Mucosa of descending colon (tissue), 3 donors: ENCODE measurements at places on chromosomes 2 and 18. TPM values are rescaled to one million over a fixed set of nuclear protein-coding genes. Genes with fewer than 3 reads are reported as not detected.

Gene TEKT4
- not detected for total RNA-seq

Gene TMEM198
- 2.7 TPM for total RNA-seq

Gene UGT1A3
- total RNA-seq: 2.6 TPM

Gene TXNDC2
- not detected for total RNA-seq

Gene LRRC30
- not detected for total RNA-seq

Gene ACKR3
- total RNA-seq: 17.9 TPM

Gene BMPR2
- 33.9 TPM for total RNA-seq

DNA sequence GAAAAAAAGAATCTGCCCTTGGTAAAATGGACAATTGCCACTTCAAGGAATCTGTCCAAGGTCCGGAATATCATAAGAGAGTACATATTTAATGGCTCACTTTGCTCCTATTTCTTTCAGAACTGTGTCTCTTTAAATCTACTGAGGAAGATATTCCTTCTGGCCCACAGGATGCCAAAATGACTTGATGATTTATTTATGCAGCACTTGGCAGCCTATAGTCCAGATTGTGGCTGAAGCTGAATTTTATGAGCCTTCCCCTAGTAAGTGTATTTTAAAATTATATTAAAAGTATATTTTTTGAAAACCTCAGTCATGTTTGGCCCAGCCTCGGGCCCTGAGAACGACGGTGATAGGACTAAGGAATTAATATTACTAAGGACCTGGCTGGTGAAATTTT is 465.1 kb upstream of the HNRNPA3 start:
- DNase-seq: no peak

GRCh38 chr18:21663578-21663977 is 41.0 kb downstream of the ABHD3 start:
- no peak for DNase-seq

DNA sequence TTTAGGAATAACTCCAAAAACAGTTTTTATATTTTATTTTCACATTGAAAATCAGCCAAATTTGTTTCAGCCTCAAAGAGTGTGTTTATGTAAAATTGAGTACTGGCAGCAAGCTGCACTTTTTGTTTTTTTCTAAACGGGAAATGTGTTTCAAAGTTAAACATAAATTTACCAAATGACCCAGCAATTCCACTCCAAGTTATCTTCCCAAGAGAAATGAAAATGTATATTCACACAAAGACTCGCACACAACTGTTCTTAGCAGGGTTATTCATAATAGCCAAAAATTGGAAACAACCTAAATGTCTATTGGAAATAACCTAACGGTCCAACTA is 9.3 kb downstream of the ALPK2 start:
- DNase-seq: no peak

- no peak for DNase-seq
Measured at GRCh38 chr2:159326569-159327255, 40.2 kb upstream of the WDSUB1 start.

- DNase-seq: no peak
Measured at GRCh38 chr2:9168821-9169221, 37.8 kb upstream of the ASAP2 start.

DNA sequence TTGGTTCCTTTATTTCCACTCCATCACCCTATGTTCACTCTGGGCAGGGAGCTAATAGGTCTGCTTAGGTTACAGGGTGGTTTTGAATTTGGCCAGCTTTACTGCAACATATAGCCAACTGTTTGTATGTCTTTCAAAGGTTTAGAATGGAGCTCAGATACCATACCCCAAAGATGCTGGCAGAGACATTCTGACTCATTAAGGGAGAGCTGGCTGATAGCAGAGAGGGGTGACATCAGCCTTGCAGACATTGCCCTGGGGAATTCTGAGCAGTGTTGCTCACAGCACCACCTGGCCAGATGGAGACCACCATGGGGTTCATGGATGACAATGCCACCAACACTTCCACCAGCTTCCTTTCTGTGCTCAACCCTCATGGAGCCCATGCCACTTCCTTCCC is 2.1 kb downstream of the PROKR1 start:
- DNase-seq: no peak

DNA sequence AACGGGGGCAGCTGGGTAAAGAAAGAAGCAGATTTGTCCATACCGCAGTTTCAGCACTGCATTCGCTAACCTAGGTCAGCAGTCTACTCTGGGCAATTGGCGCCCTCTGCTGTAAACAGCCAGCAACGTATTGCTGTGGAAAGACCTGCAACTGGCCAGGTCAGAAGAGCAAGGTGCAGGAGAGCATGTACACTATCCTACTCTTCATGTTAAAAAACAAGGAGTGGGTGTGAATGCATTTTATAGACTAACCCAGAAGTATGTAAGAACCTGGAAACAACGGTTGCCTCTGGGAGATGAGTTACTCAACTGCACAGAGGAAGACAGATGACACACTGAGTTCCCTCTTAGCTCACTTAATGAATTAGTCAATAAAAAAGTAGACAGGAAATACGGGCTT is 6.2 kb downstream of the MRPS5 start:
- peak; percentile 59 for DNase-seq

DNA sequence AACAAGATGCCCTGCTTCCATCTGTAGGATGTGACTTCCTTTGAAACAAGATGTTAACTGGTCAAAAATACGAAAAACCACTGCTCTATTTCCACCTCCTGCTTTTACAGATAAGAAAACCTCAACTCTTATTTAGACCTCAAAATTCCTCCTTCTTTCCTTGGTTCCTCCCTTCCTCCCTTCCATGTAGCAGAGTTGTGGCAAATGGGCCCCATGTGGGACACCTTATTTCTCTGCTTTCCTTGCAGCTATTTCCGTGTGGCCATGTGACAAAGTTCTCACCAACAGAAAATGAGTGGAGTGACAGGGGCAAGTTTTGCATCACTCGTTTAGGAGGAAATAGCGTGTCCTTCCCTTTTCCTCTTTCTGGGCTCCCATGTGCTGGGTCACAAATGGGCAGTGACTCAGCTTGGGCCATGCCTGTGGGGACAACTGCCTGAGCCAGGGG is 69.4 kb upstream of the SMAD2 start:
- DNase-seq: no peak

DNA sequence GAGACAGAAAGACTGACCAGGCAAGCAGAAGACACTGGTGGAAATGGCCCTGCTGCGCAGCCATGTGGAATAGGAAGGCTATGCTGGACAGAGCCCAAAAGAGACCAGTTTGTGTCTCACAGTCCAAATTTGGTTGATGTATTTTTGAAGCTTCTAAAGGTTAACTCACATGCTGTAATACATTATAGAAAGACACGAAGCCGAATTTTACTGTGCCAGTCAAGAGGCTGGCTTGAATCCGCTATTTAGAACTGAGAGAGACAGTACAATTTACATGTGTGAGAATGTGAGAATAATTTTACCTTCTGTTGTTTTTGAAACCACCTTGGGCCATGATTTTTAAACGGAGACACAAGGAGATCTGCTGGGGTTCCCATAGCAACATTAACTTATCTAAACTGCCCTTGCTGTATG is 113.6 kb downstream of the METTL8 start:
- DNase-seq: no peak

DNA sequence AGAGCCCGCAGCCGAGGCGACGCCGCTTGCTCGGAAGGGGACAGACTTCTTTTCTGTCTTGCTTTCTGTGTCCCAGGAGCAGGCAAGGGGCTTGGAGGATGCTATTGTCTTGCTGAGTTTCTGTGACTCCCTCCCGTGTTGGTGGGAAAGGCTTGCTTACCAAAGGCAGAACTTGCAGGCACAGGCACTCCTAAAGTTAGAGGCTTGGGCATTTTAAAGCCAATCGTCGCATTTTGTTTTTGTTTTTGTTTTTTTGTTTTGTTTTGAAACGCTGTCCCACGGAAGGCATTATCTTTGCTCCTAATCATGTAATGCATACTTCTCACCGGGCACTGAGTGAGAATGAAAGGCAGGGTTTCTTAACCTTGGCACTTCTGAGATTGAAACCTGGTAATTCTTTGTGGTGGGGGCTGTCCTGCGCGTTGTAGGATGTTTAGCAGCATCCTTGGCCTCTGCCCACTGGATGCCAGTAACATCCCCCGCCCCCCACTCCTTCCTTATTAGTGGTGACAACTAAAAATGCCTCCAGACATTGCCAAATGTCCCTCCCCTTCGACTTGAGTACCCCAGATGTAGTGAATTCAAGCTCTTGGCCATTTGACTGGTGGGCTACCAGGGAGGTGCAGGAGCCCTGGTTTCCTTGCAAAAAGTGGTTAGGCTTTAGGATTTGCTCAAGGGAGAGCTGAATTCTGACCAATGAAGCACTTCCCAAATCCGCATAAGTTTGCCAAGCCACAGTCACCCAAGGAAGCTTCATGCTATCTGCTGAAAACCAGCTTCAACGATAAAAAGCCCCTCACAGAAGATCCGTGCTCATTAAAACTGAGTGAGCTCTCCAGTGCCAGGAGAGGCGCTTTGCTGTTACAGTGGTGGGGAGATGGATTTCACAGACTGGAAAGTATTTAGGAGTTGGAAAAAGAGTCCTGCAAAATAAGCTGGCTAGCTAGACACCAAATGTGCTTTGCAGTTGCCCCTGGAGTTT is 1.2 kb downstream of the ANTXR1 start:
- DNase-seq: no peak

- no peak for DNase-seq
Measured at GRCh38 chr2:182655750-182656149, 60.3 kb upstream of the DNAJC10 start.

DNA sequence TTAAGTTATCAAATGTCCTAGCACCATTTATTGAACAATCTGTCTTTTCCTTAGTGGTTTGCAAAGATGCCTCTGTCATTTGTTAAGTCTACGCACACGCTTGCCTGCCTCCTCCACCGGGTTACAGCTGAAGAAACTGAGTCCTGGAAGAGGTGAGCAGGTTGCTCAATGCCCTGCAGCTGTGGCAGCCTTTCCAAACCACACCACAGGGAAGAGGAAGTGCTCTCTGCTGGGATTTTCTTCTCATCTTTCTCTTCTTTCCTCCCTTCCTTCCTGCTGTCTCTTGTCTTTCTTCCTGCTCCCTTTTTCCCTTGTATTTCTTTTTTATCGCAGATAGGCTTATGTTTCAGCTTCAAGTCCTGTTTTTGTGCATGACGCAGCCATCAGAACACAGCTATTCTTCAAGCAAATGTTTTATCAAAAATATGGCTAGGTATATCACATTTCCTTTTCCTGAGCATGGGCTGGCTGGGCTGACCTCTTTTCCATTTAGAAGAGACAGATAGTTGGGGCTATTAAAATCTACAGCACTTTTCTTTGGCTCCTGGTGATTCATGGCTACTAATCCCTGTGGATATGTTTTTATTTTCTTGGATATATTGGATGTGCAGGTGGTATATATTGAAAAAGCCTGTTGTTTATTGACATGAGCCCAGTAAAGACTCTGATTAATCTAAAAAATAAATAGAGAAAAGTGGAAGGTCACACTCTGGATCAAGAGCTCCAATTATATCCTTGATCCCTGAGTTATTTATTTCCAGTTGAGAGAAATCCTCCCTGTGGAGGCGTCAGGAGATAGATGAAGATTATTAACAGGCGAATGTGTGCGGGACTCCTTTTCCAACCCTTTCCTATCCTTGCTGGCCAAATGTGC is 214.6 kb downstream of the TSN start:
- DNase-seq: no peak

DNA sequence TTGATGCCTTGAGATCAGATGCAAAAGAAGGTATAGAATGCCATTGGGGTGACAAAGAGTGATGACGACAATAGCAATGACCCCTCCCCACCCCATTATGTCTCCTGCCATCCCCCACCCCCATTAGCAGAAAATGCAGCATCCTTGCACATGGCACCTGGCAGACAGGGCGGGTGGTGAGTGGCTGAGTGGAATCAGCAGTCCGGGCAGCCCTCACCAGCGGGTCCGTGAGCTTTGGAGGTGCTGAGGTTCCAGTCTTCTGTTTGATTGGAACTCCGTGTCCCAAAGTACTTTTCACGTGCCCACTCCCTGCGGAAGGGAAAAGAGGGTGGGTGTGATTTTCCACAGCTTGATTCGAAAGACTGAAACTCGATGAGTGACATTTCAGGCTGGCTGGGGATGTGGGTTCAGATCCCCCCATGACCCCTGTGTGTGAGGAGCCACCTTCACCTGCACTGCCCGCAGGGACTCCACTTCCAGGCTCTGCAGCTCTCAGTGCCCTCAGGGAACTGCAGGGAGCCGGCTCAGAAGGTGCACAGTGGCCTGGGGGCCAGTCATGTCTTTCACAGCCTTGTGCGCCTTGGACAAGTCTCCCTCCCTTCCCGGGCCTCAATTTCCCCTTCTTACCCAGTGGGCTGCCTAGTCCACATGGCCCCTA is 130.9 kb downstream of the GLI2 start:
- DNase-seq: peak; percentile 19

GRCh38 chr2:197657562-197657961 is 17.8 kb downstream of the RFTN2 start:
- no peak for DNase-seq

GRCh38 chr2:97983698-97984097 is 12.1 kb downstream of the TMEM131 start:
- DNase-seq: peak; percentile 62

DNA sequence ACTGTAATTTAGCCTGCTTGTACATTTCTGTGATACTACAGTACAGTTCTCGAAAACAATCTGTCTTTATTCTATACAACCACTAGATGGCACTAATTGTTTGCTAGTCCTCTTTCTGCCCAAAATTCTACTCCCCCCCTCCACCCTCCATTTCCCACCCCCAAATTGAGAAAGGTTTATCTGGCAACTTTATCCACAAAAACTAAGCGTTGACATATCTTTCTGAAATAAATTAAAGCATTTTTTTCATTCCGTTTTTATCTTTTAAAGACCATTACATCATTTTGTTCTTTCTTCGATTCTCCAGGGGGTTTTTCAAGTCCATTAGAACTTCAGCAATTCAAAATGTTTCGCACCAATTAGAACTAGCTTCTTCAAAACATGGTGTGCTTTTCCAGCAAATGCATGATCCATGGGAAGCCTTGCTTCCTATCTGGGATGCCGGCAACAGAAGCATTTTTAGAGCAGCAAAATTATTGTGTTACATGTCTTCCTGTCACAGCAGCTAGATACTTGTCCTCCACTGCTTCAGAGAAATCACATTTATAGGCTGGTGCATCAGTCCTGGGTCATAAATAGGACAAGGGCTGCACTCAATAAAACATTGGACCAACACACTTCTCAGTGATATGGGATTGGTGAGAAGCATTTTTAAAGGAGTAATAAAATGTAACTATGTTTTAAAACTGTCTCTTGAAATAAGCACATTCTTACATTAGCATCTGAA is 241.3 kb downstream of the PAX3 start:
- no peak for DNase-seq
